ENCODE measurements at places on chromosomes 7 and 10.

- peak; percentile 58 for DNase-seq
These were observed 40.6 kb downstream of the PYROXD2 start for GRCh38 chr10:98374217-98374985.

DNA sequence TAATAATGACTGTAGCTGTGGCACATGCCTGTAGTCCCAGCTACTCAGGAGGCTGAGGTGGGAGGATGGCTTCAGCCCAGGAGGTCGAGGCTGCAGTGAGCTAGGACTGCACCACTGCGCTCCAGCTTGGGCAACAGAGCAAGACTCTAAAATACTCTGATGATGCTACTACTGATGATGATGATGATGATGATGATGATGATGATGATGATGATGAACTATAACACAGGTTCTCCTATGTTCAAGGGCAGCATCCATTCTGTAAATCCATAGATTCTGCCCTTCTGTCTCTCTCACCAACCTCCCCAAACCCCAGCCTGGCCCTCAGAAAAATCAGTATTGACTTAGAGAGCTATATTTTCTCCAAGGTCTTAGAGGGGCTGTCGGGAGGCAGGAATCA lies 22.8 kb upstream of the EN2 start:
- DNase-seq, result no peak

DNA sequence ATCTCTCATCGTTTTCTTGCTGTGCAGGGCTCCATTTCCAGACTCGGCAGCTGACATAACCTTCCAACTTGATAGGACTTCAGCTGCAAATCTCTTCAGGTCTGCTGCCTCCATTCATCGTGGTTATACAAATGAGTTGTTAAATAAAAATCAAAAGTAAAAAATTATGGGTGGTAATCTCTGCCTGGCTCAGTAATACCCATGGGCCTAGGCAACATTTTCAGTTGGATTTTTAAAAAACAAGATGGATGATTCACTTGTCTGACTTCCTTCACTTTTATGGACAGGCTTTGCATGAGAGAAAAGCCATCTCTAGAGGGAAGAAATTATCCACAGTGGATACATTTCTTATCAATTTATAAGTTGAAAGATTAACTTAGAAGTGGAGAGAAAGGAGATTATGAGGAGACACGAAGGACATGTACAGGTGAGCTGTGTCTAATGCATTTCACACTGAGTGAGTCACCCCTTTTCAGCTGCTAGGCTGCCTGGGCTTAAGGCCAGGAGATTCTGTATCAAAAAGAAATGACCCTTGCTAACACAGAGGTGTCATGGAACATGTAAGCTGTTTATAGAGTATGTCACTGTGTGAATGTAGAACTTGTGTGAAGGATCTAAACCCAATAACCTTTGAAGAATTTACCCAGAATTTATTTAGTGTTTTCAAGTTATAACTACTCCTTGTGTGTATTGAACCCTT lies 495.1 kb downstream of the AUTS2 start:
- DNase-seq, result no peak

GRCh38 chr7:104410742-104411141 lies 82.3 kb downstream of the LHFPL3 start:
- DNase-seq, result no peak

GRCh38 chr10:123870260-123870659 lies 21.3 kb downstream of the CPXM2 start:
- DNase-seq, result peak; percentile 2

- DNase-seq, result peak; percentile 82
These were observed 21.0 kb upstream of the ASB15 start for GRCh38 chr7:123580406-123581161.

GRCh38 chr10:102068216-102068615 lies 3.1 kb downstream of the HPS6 start:
- peak; percentile 37 for DNase-seq

GRCh38 chr7:112001091-112001826 lies 204.9 kb downstream of the DOCK4 start:
- peak; percentile 95 for DNase-seq

DNA sequence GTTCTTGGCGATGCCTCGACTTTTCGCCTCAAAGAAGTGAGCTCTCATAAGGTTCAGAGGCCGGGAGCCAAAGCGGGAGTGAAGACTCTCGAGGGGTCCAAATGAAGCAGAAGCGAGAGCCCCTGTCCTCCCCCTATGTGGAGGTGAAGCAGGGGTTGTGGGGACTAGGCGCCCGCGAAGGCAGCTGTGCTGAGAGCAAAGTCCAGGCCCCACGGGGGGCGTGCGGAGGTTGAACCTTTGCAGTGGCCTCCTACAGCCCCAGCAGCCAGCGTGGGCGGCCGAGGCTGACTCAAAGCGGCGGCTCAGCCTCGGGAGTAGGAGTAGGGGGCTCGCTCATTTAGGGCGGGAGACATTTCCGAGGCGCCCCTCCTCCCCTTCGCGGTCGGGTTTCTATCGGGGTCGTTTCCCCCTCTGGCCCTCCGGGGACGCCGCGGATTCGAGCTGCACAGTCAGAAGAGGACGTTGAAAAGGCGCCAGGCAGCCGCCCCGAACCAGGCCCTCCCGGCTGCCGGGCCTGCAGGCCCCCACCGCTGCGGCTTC lies 553 bp upstream of the ADD3 start:
- peak; percentile 48 for DNase-seq

DNA sequence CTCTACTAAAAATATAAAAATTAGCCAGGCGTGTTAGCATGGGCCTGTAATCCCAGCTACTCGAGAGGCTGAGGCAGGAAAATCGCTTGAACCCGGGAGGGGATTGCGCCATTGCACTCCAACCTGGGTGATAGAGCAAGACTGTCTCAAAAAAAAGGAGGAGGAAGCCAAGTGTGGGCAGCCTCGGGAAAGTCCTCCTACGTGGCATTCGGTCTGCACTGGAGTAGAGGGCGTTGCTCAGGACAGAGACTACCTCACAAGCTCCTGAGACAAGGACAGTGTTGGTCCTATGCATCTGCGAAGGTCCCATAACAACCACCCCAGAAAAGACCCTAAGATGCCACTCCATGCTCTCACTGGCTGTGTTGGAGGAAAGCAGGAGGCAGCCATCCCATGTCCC lies 10.0 kb upstream of the SERPINE1 start:
- no peak for DNase-seq

GRCh38 chr7:133778472-133778871 lies 348.7 kb upstream of the LRGUK start:
- DNase-seq, result no peak

DNA sequence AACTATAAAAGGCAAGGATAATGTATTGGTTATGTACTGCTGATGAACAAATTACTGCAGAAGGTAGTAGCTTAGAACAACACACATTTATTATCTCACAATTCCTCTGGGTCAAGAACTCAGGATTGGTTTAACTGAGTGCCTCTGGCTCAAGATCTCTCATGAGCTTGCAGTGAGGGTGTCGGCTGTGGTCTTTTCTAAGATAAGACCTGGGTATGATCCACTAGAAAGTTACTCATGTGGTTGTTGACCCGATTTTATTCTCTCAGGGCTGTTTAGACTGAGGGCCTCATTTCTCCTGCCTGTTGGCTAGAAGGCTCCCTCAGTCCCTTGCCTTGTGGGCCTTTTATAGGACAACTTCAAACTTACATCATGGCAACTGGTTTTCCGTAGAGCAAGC lies 86.7 kb downstream of the VWDE start:
- DNase-seq, result no peak

DNA sequence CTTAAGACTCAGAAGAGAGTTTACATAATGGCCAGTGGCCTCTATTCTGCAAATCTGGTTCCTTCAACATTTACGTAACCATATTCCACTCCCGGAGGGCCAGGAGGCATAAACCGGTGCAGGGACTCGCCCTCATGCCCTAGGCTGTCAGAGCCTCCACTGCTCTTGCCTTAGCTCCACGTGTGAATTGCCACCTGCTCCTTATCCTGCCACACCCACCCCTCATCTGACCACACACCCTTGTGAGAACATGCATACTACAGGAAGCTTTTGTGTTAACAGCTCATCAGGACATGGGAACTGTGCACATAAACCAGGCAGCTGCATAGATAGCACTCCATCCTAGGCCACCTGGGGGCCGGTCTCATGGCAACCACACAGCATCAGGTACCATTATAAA lies 146.7 kb upstream of the PFKP start:
- DNase-seq, result no peak

GRCh38 chr10:110488940-110489339 lies 8.8 kb upstream of the DUSP5 start:
- no peak for DNase-seq

DNA sequence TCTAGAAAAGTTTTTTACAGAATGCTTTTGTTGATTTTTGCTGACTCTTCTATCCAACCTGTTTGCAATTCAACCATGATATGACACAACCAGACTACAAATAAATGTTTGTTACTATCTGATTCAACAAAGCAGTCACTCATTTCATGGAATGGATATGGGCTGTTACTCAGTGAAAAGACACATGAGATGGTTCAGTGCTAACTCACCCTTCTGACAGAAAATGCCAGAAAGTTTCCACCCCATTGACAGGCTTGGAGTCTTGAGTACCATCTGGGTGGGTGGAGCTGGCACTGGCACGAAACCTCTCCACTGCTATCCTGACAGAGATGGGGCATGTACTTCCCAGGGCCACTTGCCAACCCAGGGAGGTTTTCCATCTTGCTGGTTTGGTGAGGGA lies 39.5 kb downstream of the RBM28 start:
- DNase-seq, result no peak

DNA sequence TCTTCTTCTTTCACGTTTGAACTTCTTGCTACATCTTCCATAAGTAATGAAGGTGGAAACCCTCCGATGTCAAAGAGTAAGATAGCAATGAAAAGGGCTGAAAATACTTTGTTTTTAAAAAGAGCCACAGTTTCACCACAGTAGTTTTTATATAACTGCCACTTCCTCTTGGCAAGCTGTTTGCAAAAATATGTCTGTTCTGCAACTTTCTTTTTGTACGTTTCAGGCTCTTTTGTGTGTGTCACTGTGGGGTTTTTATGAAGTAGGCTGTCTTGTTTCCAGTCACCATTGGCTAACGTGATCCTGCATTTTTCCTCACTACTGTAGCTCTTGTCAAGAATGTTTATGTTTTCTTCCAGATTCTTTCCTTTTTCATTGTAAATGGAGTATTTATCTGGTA lies 55.6 kb downstream of the SLC16A9 start:
- DNase-seq, result peak; percentile 5

DNA sequence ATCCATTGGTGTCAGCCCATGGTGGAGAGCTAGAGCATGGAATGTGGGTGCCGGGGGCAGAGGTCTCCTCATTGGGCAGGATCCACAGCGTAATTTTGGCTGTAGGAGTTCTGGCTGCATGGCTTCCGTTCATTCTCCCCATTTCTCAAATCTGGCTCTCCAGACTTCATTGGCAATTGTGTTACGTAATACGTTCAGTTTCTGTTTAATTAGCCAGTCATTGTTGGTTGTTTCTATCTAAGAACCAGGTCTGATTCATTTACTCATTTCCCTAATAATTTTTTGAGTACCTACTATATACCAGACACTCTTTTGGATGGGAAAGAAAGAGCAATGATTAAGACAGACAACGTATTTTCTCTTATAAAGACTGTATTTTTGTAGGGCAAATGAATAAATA lies 299.6 kb downstream of the CSTF2T start:
- DNase-seq, result no peak

DNA sequence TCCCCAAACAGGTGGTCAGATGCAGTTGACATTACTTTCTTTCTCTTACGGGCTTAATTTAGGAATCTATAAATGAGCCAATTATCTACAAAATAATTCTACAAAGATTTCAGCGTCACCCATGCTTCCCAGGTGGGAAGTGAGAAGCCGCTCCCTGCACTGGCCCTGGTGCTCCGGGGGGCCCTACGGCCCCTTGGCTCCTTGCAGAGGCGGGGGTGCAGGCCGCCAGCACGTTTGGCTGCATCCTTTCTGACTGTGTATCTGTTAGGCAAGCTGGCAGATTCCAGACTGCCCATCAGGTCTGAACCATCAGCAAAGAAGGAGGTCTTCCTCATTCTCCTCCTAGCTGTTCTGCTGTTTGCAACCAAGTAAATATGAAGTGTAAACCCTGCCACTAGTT lies 16.3 kb downstream of the VWC2 start:
- DNase-seq, result no peak

DNA sequence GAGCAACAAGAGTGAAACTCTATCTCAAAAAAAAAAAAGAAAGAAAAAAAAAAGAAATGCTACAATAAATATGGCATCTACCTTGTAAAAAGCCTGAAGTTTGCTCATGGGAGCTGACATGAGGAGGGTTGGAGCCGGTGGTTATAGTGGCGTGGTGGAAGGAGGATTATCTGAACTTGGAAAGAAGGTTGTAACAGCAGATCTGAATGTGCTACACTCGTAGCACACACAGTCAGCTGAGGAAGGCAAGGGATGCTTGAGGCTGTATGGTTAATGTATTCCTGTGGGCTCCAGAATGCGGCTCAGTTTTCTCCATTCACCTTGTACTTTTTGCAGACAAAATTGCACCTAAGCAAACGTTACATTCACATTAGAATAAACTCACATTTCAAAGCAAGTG lies 390.3 kb upstream of the GALNT17 start:
- DNase-seq, result no peak

- DNase-seq, result no peak
These were observed 39.6 kb downstream of the CUL2 start for GRCh38 chr10:35050568-35050967.

- DNase-seq, result peak; percentile 31
These were observed 93.5 kb downstream of the KLF6 start for GRCh38 chr10:3691482-3691881.

GRCh38 chr7:33810356-33810755 lies 95.0 kb upstream of the BMPER start:
- no peak for DNase-seq

DNA sequence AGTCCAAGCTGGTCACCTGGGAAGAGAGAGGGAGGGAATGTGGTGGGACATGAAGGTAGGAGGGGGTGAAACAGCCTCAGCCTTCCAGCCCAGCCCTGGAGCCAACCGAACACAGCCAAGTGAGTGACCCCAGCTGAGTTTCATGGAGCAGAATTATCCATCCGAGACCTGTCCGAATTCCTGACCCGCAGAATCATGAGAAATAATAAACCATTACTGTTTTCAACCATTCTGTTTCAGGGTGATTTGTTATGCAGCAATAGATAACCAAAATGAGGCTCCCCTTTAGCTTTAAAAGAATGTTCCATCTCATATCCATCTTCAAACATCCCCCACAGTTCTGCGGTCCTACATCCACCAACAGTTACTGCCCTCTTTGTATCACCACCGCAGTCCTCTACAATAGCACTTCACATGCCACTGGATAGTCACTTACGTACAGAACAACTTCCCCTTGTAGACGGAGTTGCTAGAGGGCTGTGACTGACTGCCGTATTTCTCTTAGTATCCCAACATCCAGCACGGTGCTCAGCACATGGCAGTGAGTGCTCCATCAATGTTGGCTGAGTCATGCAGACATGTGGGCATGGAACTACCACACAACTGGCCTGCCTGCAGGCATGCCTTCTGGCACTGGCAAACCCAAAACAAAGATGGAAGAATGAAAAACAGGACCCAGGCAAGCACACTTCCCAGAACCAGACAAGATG lies 18.5 kb downstream of the KIAA1549 start:
- no peak for DNase-seq

- no peak for DNase-seq
These were observed 499 bp downstream of the GAL3ST4 start for GRCh38 chr7:100167912-100168323.

- peak; percentile 62 for DNase-seq
These were observed 433.1 kb downstream of the HTR7 start for GRCh38 chr10:90424730-90425129.
